ENCODE measurements at places on chromosomes 3 and 15.

GRCh38 chr3:176119826-176120225 is 1077.5 kb downstream of the TBL1XR1 start:
- no peak overlapping the region for H3K27ac ChIP-seq
- no peaks in the 10 kb centered on the region for H3K27me3 ChIP-seq
- H3K4me3 ChIP-seq: no peak overlapping the region
- H3K4me1 ChIP-seq: no peaks in the 10 kb centered on the region
- H3K36me3 ChIP-seq: no peaks in the 10 kb centered on the region

- no peak overlapping the region for H3K27ac ChIP-seq
- DNase-seq: no peak
- no peak overlapping the region for H3K4me3 ChIP-seq
- peaks cover 22% of the 10 kb centered on the region for H3K4me1 ChIP-seq
- no peaks in the 10 kb centered on the region for H3K36me3 ChIP-seq
- no peaks in the 10 kb centered on the region for H3K27me3 ChIP-seq
Observed at GRCh38 chr3:50297384-50297775, 1.8 kb downstream of the HYAL3 start.

DNA sequence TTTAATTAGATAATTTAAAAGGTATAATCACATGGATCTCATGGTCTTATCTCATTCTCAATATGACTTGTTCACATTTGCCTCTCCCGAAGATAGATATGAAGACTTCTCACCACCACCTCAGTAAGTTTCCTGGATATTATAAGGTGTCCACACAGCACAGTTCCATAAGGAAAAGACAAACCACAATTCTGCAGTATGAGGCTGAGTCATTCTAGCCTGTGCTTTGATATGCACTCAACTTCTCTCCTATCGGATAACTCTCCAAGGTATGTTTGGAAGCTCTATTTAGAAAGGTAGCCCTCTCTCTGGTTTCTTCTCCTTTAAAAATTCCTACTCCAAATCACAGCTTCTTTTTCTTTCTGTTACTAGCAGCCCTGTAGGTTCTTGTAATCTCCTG is 612.8 kb downstream of the ZPLD1 start:
- no peak overlapping the region for H3K4me3 ChIP-seq
- peak; percentile 70 for DNase-seq
- H3K27me3 ChIP-seq: no peaks in the 10 kb centered on the region
- no peaks in the 10 kb centered on the region for H3K36me3 ChIP-seq
- peaks cover 14% of the 10 kb centered on the region for H3K4me1 ChIP-seq

DNA sequence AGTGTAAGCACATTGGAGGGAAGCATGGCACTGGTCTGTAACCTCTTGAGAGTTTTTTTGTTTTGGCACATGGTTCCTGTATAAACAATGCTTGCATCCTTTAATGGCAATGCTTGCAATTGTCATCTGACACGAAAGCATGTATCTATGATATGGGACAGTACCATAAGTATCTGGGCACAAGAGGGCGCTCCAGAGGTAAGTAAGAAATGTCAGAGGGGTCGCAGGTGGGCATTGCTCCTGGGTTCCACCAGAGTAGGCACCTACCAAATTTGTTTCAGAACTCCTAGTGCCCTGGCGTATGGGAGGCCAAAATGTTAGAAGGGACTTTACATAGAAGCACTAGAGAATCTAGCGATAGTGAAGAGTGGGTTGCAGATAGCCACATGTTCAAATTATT is 58.7 kb upstream of the BCHE start:
- no peak overlapping the region for H3K27ac ChIP-seq
- H3K27me3 ChIP-seq: no peaks in the 10 kb centered on the region
- no peak overlapping the region for H3K4me3 ChIP-seq
- no peaks in the 10 kb centered on the region for H3K4me1 ChIP-seq
- H3K36me3 ChIP-seq: no peaks in the 10 kb centered on the region
